Large intestine (tissue), 12 donors: ENCODE measurements at places on chromosomes 13 and 19.

DNA sequence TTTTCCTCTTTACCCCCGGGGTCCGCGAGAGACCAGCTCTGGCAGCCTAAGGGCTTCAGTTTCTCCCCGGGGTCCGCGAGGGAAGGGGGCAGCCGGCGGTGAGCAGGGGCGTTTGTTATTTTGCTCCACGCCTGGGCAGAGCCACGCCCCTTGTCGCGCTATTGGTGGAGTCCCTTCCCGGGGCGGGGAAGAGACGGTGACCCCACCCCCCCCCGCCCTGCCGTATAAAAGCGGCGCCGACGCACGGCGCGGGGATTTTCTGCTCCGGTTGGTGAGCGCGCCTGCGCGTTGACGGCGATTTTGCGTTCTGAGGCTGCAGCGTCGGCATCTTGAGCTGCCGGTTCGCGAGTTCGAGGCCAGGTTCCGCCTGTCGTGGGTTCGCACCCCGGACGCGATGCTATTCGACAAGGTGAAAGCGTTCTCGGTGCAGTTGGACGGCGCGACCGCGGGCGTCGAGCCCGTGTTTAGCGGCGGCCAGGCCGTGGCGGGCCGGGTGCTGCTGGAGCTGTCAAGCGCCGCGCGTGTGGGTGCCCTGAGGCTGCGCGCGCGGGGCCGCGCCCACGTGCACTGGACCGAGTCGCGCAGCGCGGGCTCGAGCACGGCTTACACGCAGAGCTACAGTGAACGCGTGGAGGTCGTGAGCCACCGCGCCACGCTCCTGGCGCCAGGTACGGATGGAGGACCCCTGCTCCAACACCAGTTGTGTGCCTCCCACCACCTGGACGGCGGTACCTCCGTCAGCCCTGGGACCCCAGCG lies at the start of gene ARRDC2:
ARRDC2 (plus strand) TSS at position 254 of the 757 bp plus-strand sequence; CDS start at position 395, 141 bp downstream.
- peak within 1 kb of the TSS; percentile 55 for H3K4me3 ChIP-seq
- peak; percentile 89 for DNase-seq
- H3K27me3 ChIP-seq = no peaks in the 10 kb centered on the region
- H3K4me1 ChIP-seq = peaks cover 7% of the 10 kb centered on the region
- peaks cover 11% of the 10 kb centered on the region for H3K36me3 ChIP-seq
- H3K27ac ChIP-seq = peak within 1 kb of the TSS; percentile 34

DNA sequence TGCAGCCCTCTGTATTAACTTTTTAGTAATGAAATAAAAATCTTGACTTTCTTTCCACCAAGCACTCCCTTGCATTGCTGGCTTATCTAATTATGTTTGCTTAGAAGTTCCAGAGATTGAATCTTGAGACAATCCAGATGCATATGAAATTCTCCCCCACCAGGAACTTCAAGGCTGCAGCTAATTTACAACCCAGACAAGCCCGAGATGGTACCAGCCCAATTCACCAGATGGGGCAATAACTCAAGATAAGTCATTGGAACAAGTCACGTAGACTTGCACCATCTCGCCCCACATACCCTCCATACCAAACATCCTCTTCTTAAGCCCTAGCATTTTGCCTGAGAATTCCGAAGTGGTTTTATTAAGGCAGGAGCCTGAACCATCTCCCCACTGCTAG lies 29.0 kb downstream of the UTP14C start:
- H3K4me3 ChIP-seq = no peak overlapping the region
- no peaks in the 10 kb centered on the region for H3K36me3 ChIP-seq
- DNase-seq = no peak
- no peak overlapping the region for H3K27ac ChIP-seq
- no peaks in the 10 kb centered on the region for H3K27me3 ChIP-seq

- H3K27ac ChIP-seq = no peak overlapping the region
- H3K27me3 ChIP-seq = no peaks in the 10 kb centered on the region
- no peaks in the 10 kb centered on the region for H3K36me3 ChIP-seq
- DNase-seq = no peak
Observed at GRCh38 chr19:2261438-2262172, 5.4 kb upstream of the JSRP1 start.

DNA sequence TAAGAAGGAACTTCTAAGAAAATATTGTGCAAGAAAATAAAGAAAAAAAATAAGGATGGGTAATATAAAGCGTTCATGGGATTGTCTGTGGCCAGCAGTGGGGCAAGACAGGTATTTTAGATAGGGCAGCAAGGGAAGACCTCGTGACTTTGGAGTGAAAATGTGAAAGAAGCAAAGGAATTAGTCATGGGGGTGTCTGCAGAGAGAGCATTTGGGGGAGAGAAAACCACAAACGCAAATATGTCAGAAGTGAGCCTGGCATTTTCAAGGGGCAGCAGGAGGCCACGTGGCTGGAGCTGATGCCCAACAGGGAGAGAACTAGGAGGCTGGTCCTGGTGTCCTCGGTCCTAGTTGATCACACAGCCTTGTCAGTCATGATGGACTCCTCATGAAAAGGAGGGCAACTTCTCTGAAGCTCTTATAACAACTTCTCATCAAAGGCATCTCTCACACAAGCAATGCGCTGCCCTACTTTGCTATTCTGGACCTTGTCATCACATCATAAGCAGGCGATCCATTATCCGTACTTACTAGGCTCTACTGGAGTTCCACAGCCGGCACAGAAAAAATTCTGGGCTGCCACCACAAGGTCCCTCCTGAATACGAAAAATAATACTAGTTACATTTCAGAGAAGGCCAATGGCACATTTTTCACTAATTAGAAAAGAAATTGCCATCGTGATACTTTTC lies 31.0 kb downstream of the RUBCNL start:
- no peak overlapping the region for H3K4me3 ChIP-seq
- H3K27ac ChIP-seq = no peak overlapping the region
- H3K27me3 ChIP-seq = no peaks in the 10 kb centered on the region
- no peak for DNase-seq
- no peaks in the 10 kb centered on the region for H3K4me1 ChIP-seq

- H3K4me3 ChIP-seq = peak within 1 kb of the TSS; percentile 90
- DNase-seq = peak; percentile 78
- H3K36me3 ChIP-seq = peaks cover 24% of the 10 kb centered on the region
- peaks cover 21% of the 10 kb centered on the region for H3K4me1 ChIP-seq
- peak within 1 kb of the TSS; percentile 96 for H3K27ac ChIP-seq
Observed at GRCh38 chr19:43504426-43505185, at the start of gene PHLDB3. TSS of gene PHLDB3 (minus strand) at chr19:43504746. CDS start at chr19:43504118, 628 bp downstream.

GRCh38 chr13:23488442-23488841 lies 54.9 kb upstream of the SACS start:
- no peak overlapping the region for H3K4me3 ChIP-seq
- H3K27ac ChIP-seq = no peak overlapping the region
- H3K27me3 ChIP-seq = peaks cover 2% of the 10 kb centered on the region
- no peaks in the 10 kb centered on the region for H3K36me3 ChIP-seq
- H3K4me1 ChIP-seq = no peaks in the 10 kb centered on the region

DNA sequence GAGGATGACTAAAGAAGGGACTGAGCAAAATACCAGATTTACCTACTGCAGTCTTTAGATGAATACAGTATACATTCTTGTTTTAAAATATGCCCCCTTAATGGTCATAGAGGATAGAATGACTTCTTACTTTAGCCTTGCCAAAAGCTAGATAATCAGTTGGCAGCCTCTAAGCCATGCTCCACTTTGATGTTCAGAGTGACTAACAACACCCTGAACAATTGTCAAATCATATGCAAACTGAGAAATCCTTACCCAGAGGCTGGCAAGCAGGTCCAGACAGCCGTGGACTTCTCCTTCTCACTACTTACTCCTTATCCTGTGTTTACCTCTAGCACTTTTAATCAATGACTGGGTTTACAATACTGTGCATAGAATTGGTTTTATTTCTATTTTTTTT lies 23.6 kb upstream of the PHF11 start:
- DNase-seq = no peak
- peaks cover 40% of the 10 kb centered on the region for H3K36me3 ChIP-seq
- no peaks in the 10 kb centered on the region for H3K27me3 ChIP-seq
- no peak overlapping the region for H3K4me3 ChIP-seq
- no peak overlapping the region for H3K27ac ChIP-seq
- no peaks in the 10 kb centered on the region for H3K4me1 ChIP-seq

- DNase-seq = peak; percentile 91
- H3K36me3 ChIP-seq = peaks cover 31% of the 10 kb centered on the region
- H3K4me1 ChIP-seq = peaks cover 20% of the 10 kb centered on the region
- H3K27ac ChIP-seq = peak overlapping the region; percentile 79
- H3K27me3 ChIP-seq = no peaks in the 10 kb centered on the region
- H3K4me3 ChIP-seq = no peak overlapping the region
Observed at GRCh38 chr19:32652894-32653598, 21.9 kb downstream of the ANKRD27 start.

GRCh38 chr19:13899393-13899792 lies 6.5 kb downstream of the BRME1 start:
- peak; percentile 45 for DNase-seq
- no peak overlapping the region for H3K4me3 ChIP-seq
- no peaks in the 10 kb centered on the region for H3K27me3 ChIP-seq
- no peaks in the 10 kb centered on the region for H3K4me1 ChIP-seq

DNA sequence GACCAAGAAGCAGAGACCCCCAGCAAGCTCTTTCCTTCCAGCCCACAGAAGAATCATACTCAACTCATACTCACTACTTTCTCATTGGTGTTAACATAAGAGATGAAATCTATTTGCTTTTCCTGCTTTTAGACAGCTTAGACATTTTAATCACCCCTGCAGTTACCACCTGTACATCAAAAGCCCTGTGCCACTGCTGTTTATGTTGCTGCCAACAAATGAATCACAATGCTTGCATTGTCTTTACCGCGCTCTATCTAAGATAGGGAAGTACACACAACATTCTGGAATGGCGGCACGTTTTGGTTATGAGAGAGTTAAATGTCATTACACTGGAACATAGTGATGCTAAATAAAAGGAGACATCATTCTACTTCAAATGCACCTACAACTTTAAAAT lies 95.1 kb downstream of the ABCC4 start:
- H3K36me3 ChIP-seq = peaks cover 21% of the 10 kb centered on the region
- H3K27me3 ChIP-seq = no peaks in the 10 kb centered on the region
- H3K27ac ChIP-seq = no peak overlapping the region
- H3K4me1 ChIP-seq = no peaks in the 10 kb centered on the region
- no peak for DNase-seq
